ENCODE measurements at places on chromosomes 11 and 22. TPM values are rescaled to one million over a fixed set of nuclear protein-coding genes. Genes with fewer than 3 reads are reported as not detected.

DNA sequence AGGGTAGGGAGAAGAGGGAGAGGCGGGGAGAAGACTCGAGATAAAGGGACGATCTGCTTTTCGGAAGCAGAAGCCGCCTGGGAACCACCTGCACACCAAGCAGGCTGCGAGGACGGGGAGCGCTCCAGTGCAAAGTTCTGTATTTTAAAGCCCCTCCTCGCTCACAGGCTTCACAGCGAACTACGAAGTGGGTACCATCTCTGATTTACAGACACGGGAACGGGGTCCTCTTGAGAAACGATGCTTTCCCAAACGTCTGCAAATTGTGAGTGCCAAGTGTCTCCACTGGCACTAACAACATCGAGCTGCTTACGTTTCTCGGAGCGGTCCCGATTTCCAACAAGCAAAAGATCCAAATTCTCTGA lies 700 bp upstream of the STX3 start:
- peaks cover 50% of the 10 kb centered on the region for H3K27me3 ChIP-seq
- DNase-seq: no peak
- H3K27ac ChIP-seq: no peak overlapping the region
- no peaks in the 10 kb centered on the region for H3K36me3 ChIP-seq
- peaks cover 14% of the 10 kb centered on the region for H3K4me1 ChIP-seq

Gene LRRC75B
- total RNA-seq: 15.4 TPM

Gene FOSL1
- total RNA-seq: 4.7 TPM

DNA sequence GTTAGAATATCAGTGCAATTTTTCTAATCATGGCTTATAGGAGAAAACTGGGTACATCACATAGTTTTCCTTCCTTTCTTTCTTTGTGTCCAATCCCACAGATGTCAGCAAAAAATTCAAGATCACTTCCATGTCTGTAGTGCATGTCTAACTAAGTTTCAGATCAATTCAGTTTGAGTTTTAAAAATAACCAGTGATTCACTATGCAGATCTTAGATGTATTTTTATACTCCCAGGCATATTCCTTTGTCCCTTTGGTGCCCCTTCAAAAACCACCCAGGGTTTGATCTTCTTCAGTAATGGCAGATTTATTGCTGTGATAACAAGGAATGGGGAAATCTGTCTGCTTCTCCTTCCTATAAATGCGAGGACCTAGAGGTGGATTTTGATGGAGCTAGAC lies 915.6 kb downstream of the METTL15 start:
- no peak overlapping the region for H3K27ac ChIP-seq
- no peak for DNase-seq
- peaks cover 3% of the 10 kb centered on the region for H3K36me3 ChIP-seq
- no peak overlapping the region for H3K4me3 ChIP-seq
- no peaks in the 10 kb centered on the region for H3K4me1 ChIP-seq
- no peaks in the 10 kb centered on the region for H3K27me3 ChIP-seq

DNA sequence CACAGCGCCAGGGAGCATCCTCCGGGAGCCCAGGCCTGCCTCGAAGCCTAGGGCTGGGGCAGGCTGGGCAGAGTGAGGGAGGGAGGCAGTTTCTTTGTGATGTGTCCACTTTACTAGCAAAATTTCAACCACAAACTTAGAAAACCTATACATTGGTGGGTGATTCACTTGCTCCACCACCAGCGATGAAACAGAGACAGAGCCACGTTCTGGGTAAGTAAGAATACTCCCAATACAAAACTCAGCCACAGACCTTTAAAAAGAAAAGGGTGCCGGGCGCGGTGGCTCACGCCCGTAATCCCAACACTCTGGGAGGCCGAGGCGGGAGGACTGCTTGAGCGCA lies 22.3 kb downstream of the CDKN1C start:
- peaks cover 47% of the 10 kb centered on the region for H3K4me1 ChIP-seq
- H3K27me3 ChIP-seq: peaks cover 43% of the 10 kb centered on the region
- no peak overlapping the region for H3K4me3 ChIP-seq
- DNase-seq: no peak

Gene MMP8
- total RNA-seq: not detected

DNA sequence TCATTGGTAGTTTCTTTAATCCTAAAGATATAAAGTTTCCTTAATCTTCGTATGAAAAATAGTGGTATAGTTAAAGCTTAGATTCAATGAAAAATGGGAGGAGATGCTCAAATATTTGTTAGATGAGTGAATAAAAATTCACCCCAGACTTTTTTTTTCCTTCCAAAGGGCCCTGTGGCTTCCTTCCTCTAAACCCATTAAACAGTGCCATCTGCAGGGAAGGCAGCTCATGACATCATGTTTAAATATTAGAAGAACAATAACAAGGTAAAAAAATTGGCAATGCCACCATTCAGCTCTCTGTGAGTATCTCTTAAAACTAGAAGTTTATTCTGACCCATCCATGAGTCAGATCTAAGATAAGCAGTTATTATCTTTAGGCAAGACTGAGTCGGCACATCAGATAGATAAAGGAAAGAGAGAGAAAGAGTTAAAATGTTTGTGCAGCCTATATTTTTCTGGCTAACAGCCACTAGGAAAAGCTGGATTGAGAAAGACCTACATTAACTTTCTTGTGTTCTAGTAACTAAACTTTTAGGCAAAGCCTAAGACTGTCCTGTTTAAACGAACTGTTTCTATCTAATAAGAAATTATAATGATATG lies 19.1 kb upstream of the OOSP1 start:
- no peaks in the 10 kb centered on the region for H3K4me1 ChIP-seq
- DNase-seq: peak; percentile 14
- no peaks in the 10 kb centered on the region for H3K27me3 ChIP-seq
- H3K4me3 ChIP-seq: no peak overlapping the region

Gene SAA1
- total RNA-seq: not detected

DNA sequence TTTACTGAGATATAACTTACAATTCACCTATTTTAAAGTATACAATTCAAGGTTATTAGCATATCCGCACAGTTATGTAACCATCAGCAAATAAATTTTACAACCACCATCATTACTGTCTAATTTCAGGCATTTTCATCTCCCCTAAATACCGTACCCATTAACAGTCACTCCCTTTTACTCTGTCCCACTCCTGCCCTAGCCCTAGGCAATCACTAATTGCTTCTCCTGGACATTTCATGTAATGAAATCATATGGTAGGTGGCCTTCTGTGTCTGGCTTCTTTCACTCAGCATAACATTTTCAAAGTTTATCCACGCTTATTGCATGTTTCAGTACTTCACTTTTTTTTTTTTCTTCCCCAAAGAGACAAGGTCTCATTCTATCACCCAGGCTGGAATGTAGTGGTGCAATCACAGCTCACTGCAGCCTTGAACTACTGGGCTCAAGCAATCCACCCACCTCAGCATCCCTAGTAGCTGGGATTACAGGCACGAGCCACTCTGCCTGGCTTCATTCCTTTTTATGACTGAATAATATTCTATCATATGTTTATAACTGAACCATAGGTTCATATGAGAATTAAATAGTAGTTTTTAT lies 61.4 kb upstream of the CHRM4 start:
- no peak overlapping the region for H3K4me3 ChIP-seq
- H3K4me1 ChIP-seq: peaks cover 19% of the 10 kb centered on the region
- H3K27ac ChIP-seq: no peak overlapping the region
- no peaks in the 10 kb centered on the region for H3K27me3 ChIP-seq
- no peaks in the 10 kb centered on the region for H3K36me3 ChIP-seq
- DNase-seq: no peak

Gene CCDC73
- total RNA-seq: not detected

- no peak overlapping the region for H3K4me3 ChIP-seq
- H3K36me3 ChIP-seq: peaks cover 17% of the 10 kb centered on the region
- H3K27me3 ChIP-seq: no peaks in the 10 kb centered on the region
- peaks cover under 1% of the 10 kb centered on the region for H3K4me1 ChIP-seq
- no peak for DNase-seq
Observed at GRCh38 chr11:27381238-27381666, 18.2 kb upstream of the CCDC34 start.

Gene ADORA2A
- total RNA-seq: 2.1 TPM
